ENCODE measurements at places on chromosomes 2 and 18. TPM values are rescaled to one million over a fixed set of nuclear protein-coding genes. Genes with fewer than 3 reads are reported as not detected.

MDH1B gene
- 4.6 TPM for polyA plus RNA-seq

RNMT gene
- polyA plus RNA-seq = 51.1 TPM

MRO gene
- 0.38 TPM for polyA plus RNA-seq

SCN7A gene
- polyA plus RNA-seq = 101 TPM

APOB gene
- polyA plus RNA-seq = 0.03 TPM
